ENCODE measurements at places on chromosomes 12 and 14. TPM values are rescaled to one million over a fixed set of nuclear protein-coding genes. Genes with fewer than 3 reads are reported as not detected.

- no peak overlapping the region for H3K27ac ChIP-seq
- no peaks in the 10 kb centered on the region for H3K27me3 ChIP-seq
- DNase-seq = no peak
These were observed 124.9 kb downstream of the DERA start for GRCh38 chr12:16036073-16036472.

- no peaks in the 10 kb centered on the region for H3K4me1 ChIP-seq
- peak; percentile 56 for DNase-seq
- no peak overlapping the region for H3K27ac ChIP-seq
- H3K4me3 ChIP-seq = no peak overlapping the region
- no peaks in the 10 kb centered on the region for H3K36me3 ChIP-seq
These were observed 172.2 kb upstream of the GZMB start for GRCh38 chr14:24806061-24806678.

DNA sequence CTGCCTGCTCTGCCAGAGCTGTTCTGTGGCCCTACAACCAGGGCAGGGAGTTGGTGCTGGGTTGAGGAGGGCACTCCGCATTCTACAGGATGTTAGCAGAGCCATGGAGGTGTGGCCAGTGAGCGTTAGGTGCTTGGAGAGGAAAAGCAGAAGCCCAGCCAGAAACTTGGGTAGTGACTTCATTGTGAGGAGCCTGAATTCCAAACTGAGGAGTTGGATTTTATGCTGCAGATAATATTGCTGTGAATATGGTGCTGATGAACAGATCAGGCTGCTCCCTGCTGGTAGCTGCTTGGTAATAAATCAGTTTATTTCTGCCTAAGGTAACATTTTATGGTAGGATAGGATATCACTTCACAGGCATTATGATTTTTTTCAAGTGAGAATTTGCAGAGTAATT lies 7.1 kb upstream of the CCDC175 start:
- no peaks in the 10 kb centered on the region for H3K36me3 ChIP-seq
- H3K27me3 ChIP-seq = peaks cover 4% of the 10 kb centered on the region
- no peak overlapping the region for H3K4me3 ChIP-seq
- no peak overlapping the region for H3K27ac ChIP-seq
- H3K4me1 ChIP-seq = peaks cover 5% of the 10 kb centered on the region
- no peak for DNase-seq

DNA sequence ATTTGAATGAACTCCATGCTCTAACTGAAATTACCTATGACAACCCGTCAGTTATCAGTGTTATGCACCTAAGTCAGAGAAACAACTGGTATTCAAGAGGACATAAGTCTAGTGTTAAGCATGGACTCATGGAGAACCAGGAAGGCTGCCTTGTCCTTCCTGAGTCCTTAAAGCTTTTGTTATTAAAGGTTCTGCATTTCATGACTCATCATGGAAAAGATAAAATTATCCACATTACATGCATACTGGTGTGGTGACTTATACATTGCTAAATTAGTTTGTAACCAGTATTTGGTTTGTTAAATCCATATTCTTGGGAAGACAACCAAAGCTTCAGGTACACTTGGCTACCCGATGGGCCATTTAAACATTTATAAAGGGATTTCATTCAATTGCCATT lies 6.5 kb upstream of the OR4E1 start:
- no peaks in the 10 kb centered on the region for H3K4me1 ChIP-seq
- H3K27me3 ChIP-seq = peaks cover 15% of the 10 kb centered on the region
- no peak for DNase-seq
- no peaks in the 10 kb centered on the region for H3K36me3 ChIP-seq
- H3K27ac ChIP-seq = no peak overlapping the region

DNA sequence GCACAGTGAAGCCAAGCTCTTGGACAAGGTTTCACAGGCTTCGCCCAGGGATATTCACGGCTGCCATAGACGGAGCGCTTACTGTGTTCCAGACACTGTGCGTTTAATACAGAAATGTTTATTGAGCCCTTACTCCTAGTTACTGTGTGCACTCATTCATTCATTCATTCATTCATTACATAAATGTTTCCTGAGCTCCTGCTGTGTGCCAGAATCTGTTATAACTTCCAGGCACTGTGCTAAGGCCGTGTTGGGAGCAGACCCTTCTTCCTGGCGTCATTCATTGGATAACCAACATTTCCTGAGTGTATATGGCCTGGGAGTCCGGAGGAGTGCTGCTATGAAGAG lies 760 bp upstream of the MED13L start:
- DNase-seq = no peak
- H3K27me3 ChIP-seq = no peaks in the 10 kb centered on the region

DNA sequence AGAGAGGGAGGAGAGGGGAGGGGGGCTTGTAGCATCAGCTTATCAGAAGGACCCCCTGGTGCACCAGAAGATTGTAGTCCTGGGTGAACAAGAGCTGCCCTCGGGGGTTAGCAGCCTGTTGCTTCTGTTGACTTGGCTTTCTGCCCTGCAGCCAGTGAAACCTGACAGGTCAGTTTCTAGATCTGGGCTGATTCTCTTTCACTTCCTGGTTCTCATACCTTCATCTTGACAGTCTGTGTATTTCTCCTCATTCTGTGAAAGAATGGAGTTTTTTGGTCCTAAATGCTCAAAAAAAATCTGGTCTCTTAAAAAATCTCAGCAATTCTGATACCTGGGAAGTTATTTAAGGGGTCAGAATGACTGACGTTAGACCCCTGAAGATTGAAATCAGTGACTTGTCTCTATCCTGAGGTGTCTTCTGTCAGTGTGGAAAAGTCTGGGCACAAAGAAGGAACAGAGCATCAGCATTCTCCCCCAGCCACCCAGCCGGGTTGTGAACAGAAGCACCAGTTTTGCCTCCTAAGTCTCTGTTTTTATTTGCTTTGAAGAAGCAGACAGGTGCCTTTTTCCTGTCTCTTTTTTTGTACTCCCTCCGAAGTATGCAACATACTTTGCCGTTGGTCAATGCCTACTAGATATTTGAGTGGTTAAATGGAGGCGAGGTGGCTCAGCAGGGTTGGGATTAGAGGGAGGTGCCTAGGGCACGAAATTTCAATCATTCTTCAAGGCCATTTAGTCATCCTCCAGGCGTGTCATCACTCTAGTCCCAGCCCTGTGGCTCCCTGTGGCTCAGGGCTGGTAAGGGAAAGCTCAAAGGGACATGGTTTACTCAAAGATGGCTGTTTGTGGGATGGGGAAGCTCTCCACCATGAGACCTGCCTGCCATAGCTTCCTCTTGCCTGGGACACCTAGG lies 24.0 kb downstream of the TTC9 start:
- no peak overlapping the region for H3K27ac ChIP-seq
- peaks cover 12% of the 10 kb centered on the region for H3K36me3 ChIP-seq
- H3K4me3 ChIP-seq = no peak overlapping the region
- H3K27me3 ChIP-seq = no peaks in the 10 kb centered on the region

NR1H4 gene
- not detected for total RNA-seq

All from activated CD4-positive, alpha-beta memory T cell treated with anti-CD3 and anti-CD28 coated beads for 36 hours (primary cell).